ENCODE measurements at places on chromosomes 1 and 21.

DNA sequence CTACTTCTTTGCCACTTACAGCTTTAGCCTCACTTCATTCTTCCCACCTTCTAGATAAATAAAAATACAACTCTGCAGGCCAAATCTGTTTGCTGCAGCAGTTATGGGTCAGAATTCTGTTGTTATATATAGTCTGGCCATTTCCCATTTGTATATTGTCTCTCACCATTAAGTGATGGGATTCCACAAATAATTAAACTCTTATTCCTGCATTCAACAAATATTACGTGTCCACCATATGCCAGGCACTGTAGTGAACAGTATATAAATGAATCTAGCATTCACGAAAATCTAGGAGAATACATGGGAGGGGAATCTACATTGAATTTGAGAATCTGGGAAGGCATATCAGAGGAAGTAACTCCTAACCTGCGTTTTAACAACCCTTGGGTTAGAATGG is 5.7 kb upstream of the GLRX2 start:
- H3K4me1 ChIP-seq: peaks cover 38% of the 10 kb centered on the region
- H3K4me3 ChIP-seq: no peak overlapping the region
- ATAC-seq: no peak
- no peaks in the 10 kb centered on the region for H3K27me3 ChIP-seq
- H3K27ac ChIP-seq: peak overlapping the region; percentile 70

DNA sequence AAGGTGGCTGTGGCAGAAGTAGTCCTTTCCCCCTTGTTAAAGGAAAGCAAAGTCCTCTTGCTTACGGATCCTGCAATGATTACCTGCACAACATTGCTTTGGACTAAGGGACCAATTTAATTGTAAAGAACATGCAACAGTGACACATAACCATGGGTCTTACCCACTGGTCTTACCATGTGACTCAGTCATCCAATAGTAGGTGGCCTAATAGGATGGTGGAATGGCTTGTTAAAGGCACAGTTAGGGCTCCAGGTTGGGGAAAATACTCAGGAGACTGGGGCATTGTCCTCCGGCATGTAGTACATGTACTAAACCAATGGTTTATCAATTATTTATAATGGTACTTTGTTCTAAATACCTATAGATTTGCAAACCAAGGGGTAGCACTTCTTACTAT is 2.1 kb upstream of the YIPF1 start:
- H3K27me3 ChIP-seq: no peaks in the 10 kb centered on the region
- no peak overlapping the region for H3K4me3 ChIP-seq
- no peak for ATAC-seq
- H3K36me3 ChIP-seq: peaks cover 16% of the 10 kb centered on the region
- no peak overlapping the region for H3K27ac ChIP-seq
- peaks cover 42% of the 10 kb centered on the region for H3K4me1 ChIP-seq

- no peak for ATAC-seq
- H3K27ac ChIP-seq: no peak overlapping the region
- no peaks in the 10 kb centered on the region for H3K27me3 ChIP-seq
- no peaks in the 10 kb centered on the region for H3K4me1 ChIP-seq
- H3K36me3 ChIP-seq: no peaks in the 10 kb centered on the region
These were observed 2.9 kb downstream of the ZNF672 start for GRCh38 chr1:248840946-248841345.

DNA sequence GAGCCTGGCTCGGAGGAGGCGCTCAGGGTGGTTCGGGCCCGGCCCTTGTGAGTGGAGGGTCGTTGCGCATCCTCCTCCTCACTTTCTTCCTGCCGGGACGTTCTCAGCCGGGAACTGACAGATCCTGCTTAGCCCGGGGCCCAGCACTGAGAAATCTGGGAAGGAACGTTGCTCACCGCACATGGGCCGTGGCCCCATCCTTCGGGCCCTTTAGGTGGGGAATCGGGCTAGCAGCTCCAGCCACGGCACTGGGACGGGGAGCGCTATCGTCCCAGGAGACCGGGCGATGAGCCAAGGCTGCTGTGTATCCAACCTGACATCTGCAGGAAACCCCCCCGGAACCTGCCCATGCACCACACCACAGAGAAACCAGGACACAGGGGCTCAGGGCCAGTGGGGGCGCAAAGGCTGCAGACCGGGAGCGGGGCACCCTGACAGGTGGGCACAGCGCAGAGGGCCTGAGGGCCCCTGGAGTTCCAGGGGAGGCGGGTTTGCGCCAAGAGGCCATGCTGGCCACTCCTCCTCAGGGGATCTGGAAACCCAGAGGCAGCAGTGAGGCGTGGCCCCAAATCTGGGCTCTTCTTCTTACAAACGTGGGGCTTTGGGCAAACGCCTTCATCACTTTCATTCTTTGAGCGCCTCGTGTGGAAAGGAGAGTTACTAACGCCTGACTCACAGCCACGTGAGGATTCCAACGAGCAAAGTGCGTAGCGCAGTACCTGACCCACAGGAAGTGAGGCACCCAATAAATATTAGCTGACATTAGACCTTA is at the start of gene SH2D5:
SH2D5 (minus strand) TSS at position 116 of the 772 bp plus-strand sequence. CDS start 4,659 bp downstream, outside the sequence.
- H3K4me1 ChIP-seq: peaks cover 12% of the 10 kb centered on the region
- H3K36me3 ChIP-seq: no peaks in the 10 kb centered on the region
- H3K4me3 ChIP-seq: peak within 1 kb of the TSS; percentile 73
- ATAC-seq: peak; percentile 83

DNA sequence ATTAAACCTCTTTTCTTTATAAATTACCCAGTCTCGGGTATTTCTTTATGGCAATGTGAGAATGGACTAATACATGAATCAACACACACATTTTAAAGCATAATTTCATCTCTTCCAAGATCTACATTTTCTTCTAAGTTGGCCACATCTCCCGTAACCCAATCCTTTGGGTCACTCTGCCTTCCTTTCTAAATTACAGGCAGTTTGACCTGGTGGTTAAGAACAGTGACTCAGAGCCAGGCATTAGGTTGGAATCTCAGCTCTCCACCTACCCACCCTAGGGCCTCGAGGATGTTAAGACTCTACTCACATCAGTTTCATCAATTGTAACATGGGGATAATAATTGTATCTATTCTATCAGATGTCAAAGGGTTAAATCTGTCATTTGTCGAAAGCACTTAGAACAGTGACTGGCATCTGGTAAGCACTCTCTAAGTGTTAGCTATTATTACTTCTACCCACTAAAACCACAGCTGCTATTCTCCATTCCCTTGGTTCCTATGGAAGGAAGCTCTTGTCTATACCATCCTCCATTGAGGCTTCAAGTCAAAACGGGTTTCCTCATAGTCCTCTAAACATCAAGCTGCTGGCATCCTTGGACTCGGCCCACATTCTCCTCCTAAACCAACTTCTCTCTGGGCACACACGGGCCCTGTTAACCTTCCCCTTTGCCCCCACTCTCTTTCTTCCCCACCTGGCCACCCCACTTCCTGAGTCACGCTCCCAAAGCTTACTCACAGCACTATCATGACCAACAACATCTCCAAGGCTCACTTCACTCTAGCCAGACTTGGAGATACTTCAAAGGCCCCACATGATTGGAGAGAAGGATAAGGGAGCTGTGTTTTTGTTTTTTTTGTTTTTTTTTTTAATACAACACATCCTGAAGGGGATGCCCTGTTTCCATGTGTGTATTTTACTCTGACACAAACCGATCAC is 116.9 kb downstream of the TGFBR3 start:
- H3K36me3 ChIP-seq: no peaks in the 10 kb centered on the region
- peak overlapping the region; percentile 67 for H3K27ac ChIP-seq
- H3K4me1 ChIP-seq: peaks cover 45% of the 10 kb centered on the region
- no peak overlapping the region for H3K4me3 ChIP-seq

DNA sequence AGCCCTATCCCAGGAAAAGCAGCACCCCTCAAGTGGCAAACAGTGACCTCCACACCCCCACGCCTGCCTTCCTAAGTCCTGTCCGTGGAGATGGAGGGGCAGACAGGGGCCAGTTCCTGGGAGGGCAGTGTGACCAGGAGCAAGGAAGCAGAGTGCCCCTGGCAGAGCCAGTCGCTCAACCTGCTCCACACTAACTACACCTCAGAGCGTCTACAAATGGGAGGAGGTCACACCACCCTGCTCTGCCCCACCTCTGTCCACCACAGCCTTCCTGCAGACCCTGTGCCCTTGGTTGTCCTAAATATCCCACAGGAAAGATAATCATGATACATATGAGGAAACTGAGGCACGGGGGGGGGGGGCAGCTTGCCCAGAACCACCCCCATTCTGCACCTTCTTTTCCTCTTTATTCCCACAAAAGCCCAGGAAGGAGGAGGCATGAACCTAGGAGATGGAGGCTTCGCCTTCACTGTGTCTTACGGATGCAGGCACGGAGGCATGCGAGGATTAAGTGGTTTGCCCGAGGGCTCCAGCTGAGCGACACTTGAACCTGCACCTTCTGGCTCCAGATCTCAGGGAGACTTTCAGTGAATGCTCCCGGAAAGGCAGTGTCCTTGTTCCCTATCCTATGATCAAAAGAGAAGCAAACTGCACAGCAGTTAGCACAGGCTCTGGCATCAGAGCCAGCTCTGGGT is 42.7 kb upstream of the SELENON start:
- H3K4me3 ChIP-seq: no peak overlapping the region
- H3K4me1 ChIP-seq: no peaks in the 10 kb centered on the region
